ENCODE measurements at places on chromosomes 4 and X.

- no peak for DNase-seq
Observed at GRCh38 chr4:128275346-128275745, 12.3 kb downstream of the PGRMC2 start.

- DNase-seq, result peak; percentile 29
Observed at GRCh38 chr4:151169223-151169622, 69.8 kb downstream of the RPS3A start.

- no peak for DNase-seq
Observed at GRCh38 chr4:40931238-40931637, 181.5 kb downstream of the NSUN7 start.

DNA sequence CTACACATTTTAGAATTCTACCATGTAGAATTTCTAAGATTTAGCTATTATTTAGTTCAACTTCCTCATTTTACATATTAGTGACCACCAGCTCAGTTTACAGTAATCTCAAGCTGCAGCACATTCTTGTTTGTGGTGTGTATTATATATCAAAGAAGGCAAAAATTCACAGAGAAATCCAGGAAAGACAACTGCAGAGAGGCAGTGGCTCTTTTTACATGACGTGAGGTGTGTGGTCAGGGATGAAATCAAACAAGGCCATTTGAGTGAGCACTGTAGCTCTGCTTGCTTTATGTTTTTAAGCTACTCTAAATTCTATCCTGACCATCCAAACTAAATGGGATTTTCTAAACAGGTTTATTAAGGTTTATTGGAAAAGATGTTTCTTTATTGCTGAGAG lies 71.1 kb downstream of the COL25A1 start:
- no peak for DNase-seq

DNA sequence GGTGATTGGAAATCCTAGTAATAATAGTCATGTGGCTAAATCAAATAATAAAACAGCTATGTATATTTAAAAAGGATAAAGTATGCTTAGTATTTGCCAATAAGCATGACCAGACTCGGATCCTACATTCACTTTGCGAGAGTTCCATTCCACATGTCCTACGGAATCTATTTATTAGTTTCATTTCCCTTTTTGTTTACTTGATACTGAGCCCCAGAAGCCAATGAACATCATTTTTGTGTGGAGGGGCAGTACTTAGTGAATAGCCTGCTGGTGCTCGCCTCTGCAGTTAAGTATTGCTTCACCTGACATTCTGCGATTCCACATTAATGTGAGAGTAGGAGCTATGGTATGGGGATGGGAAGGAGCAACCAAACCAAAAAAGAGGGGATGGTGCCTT lies 58.5 kb upstream of the NAP1L5 start:
- no peak for DNase-seq

- no peak for DNase-seq
Observed at GRCh38 chr4:138275963-138276621, 33.9 kb upstream of the SLC7A11 start.

DNA sequence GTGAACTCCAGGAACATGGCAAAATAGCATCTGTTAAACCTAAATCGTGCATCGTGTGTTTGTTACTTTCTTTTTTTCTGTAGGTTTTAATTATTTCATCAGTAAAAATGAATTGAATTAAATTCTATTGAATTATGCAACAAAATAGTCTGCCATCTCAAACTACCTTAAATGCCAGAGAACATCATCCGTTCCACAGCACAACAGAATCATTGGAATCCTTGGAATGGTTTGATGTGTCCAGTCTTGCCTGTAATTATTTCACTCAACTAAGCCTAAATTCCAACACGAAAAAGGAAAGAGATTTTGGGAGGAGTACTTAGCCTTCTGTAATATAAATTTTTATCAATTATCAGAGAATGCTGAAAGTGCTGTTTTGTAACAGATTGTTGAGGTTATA lies 17.1 kb upstream of the SLC7A11 start:
- DNase-seq, result no peak
